Effector CD8-positive, alpha-beta T cell (primary cell): ENCODE measurements at places on chromosomes 11 and 22.

DNA sequence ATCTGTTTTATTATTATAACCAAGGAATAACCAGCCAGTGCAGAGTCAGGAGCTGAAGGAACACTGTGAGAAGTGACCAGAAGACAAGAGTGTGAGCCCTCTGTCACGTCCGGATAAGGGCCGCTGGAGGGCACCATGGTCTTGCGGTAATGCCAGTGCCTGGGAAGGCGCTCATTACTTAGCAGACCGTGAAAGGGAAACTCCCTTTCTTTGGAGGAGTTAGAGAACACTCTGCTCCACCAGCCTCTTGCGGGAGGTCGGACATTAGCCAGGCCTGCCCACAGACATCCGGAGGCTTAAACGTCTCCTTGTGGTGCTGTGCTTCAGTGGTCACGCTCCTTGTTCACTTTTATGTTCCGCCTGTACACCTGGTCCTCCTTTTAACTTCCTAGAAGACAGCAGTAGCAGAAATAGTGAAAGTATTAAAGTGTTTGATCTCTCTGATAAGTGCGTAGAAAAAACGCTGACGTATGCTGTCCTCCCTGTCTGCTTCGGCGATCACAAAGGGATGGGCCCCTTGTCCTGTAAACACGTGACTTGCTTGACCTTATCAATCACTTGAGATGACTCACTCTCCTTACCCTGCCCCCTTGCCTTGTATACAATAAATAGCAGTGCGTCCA lies 120.6 kb upstream of the LMO1 start:
- no peak for DNase-seq

DNA sequence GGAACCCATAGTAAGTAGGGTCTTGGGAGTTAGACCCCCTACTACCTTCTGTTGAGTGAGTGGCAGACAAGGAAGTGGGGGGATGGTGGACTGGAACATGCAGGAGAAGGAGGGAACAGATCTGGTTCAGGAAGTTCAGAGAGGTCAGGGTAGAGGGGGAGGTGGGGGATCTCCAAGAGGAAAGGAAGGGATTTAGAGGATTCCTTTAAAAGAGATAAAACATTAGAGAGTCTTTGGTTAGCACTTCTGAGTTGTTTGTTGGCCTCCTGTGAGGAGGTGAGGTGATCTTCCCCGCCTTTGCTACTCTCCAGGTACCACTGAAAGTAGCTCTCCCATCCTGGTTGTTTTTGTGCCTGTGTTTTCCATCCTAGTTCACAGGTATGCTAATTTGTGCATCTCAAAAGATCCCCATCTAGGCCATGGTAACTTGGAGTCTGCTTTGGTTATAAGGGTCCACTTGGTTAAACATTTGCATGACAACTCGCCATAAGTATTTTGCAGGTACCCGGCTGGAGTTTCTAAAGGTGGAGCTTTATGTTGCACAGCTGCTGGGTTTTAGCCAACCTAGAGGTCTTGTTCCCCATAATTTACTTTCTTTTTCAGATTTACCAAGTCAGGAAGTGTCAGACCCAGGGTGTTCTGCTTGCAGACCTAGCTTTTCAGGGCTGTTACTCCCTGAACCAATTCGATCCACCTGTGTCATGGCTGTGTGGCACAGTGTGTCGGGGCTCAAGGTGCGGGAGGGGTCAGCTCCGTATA lies 79.3 kb upstream of the SORL1 start:
- no peak for DNase-seq

DNA sequence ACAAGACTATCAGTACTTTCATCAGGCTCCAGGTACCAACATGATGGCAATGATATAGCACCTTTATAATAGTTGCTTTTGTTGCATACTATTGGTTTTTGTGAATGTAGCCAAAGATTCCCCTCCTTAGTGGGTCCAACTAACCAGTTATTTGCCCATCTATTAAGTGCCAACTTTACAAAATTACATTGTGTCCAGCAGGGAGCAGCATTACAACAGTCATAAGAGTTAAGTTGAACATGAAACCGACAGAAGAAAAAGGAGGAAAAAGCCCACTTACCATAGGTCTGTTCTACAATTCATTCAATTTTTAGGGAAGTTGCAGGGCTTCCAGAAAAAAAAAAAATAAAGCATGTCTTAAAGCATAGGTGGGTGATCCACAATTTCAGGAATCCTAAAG lies 21.6 kb downstream of the IMMP1L start:
- DNase-seq, result no peak

GRCh38 chr11:91869686-91870085 lies 354.9 kb upstream of the FAT3 start:
- DNase-seq, result no peak

- DNase-seq, result no peak
These were observed 71.0 kb downstream of the PACSIN2 start for GRCh38 chr22:42943981-42944380.

- DNase-seq, result no peak
These were observed 85.0 kb downstream of the CABIN1 start for GRCh38 chr22:24095826-24096757.

DNA sequence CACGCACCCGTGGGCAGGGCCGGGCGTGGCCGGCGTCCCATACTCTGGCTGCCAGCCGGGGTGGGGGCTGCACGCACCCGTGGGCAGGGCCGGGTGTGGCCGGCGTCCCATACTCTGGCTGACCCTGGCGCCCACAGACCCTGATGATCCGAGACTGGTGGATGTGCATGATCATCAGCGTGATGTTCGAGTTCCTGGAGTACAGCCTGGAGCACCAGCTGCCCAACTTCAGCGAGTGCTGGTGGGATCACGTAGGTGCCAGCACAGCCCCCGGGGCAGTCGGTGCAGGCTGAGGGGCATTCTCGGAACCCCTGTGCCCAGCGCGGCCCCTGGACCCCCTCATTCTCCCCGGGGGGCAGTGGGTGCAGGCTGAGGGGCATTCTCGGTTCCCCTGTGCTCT lies 19.0 kb downstream of the RNH1 start:
- no peak for DNase-seq

DNA sequence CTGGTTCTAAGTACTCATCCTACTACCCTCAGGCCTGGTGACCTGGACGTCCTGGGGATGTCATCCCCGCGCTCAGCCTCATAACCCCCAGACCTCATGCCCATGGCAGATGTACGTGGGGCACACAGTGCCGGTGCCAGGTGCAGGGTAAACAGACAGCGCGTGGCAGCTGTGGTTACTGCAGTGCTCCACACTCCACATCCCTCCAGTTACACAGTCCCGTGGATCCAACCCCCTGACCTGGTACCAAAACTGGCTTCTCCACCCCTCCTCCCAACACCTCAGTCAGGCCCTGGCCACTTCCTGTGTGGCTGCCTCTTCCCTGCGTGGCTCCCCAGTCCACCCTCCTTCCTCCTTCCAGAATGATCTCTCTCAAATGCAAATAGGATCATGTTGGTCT lies 95.2 kb downstream of the DSCAML1 start:
- DNase-seq, result no peak

DNA sequence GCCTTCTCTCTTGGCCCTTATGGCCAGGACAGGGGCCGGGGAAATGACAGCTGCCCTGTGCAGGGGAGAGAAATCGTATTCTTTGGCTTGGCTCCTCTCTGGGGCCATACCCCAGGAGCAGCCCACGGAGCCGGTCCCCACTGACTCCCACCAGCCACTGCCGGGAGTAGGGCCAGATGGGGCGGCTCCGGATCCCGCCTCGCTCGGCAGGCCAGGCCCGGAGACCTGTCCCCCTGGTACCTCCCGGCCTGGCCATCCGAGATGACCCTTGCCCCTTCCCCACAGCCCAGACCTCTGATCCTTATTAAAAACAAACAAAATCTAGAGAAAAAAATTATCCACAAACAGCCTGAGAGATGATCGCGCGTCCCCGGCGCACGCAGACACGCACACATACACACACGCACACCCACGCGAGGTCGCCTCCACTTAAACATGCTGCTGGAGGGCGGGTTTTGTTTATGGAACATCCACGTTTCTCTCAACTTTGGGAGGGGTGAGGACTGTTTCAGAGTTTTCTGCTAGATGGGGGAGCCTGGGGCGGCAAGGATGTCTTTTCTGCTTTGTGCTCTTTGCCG lies 59.1 kb downstream of the IGLL1 start:
- no peak for DNase-seq

DNA sequence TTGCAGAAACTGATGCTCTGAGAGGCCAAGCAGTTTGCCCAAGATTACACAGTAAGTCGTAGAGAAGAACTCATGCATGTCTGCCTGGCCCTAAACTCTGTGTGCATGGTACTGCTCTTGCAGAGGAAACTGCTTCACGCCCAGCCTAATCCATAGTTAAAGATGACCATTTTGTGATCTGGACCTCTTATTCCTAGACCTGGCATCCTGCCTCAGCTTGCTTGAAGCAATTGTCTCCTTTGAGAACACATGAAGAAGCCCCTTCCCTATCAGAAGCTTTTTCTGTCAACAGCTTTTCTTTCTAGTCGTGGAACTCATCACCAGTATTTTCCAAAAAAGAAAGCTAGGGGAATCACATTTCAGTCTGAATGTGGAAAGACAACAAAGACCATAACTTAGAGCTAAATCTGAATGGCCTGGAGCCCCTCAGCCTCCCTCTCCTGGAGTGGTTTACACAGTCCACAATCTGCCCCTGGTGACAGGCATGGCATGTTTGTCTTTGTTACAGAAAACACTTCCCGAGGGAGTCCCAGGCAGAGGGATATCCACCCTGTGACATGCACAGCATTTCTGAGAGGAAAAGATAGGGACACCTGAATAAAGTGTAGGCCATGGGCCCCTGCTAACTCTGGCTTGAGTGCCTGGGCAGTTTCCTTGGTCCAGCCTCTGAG lies 2.9 kb upstream of the FZD4 start:
- DNase-seq, result no peak

DNA sequence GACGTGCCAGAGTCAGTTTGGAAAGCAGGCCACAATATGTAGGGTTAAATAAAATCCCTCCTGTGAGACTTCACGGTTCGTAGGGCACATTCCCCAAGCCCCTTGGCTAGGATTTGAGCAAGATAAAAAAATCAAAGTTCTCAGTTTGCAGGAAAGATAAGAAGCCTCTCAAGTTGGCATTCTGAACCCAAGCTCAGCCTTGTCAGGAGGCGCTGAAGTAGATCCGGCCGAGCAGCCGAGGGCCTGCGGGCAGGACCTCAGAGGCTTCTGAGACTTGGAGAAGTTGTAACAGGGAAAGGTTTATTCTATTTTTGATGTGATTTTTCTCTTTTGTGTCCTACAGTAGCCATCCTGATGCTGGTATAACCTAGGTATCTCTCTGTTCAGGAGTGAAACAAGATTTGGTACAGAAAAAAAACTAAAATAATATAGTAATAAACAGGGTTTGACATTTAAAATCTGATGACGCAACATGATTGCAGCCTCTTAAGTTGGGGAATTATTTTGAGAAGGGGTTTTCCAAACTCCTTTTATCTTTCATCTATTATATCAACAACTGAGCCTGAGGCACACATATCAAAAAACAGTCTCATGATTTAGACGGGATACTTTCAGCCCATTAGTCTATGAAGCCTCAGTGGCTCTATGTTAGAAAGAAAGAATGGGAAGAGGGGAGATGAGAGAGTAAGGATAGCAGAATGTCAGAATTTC lies 10.1 kb downstream of the PATE2 start:
- DNase-seq, result no peak

- DNase-seq, result peak; percentile 48
These were observed 1.9 kb downstream of the NEAT1 start for GRCh38 chr11:65424205-65425104.

- no peak for DNase-seq
These were observed 34.3 kb downstream of the TSPAN18 start for GRCh38 chr11:44760917-44761550.

DNA sequence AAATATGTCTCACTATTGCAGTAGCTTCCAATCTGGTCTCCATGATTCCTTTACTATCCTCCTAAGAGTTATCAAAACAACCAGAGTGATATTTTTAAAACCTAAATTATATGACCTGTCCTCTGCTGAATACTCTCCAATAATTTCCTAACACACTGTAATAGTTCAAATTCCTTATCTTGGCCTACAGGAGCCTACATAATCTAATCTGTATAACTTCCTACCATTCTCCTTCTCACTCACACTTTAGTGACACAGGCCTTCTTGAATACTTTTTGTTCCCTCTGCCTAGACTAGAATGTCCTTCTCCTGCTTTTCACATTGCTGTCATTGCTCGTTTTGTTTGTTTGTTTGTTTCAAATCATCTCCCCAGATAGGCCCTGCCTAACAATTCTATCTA lies 9.4 kb downstream of the FHIP1B start:
- DNase-seq, result no peak

DNA sequence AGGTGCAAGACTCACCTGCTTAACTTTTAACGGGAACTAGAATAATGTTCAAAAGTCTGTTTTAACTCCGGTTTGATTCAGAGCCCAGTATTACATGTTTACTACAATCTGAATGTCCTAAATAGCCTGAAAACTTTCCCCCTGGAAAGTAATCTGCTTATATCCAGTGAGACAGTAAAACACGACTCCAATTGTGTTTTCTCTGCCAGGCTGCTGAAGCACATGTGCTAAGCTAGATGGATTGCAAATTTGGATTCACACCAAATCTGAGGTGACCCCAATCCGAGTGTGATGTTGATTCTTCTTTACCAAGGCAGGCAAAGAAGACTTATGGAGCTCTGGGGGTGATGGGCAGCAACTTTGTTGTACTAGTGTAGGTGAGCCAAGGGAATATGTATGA lies 158.7 kb upstream of the PDGFD start:
- DNase-seq, result no peak

DNA sequence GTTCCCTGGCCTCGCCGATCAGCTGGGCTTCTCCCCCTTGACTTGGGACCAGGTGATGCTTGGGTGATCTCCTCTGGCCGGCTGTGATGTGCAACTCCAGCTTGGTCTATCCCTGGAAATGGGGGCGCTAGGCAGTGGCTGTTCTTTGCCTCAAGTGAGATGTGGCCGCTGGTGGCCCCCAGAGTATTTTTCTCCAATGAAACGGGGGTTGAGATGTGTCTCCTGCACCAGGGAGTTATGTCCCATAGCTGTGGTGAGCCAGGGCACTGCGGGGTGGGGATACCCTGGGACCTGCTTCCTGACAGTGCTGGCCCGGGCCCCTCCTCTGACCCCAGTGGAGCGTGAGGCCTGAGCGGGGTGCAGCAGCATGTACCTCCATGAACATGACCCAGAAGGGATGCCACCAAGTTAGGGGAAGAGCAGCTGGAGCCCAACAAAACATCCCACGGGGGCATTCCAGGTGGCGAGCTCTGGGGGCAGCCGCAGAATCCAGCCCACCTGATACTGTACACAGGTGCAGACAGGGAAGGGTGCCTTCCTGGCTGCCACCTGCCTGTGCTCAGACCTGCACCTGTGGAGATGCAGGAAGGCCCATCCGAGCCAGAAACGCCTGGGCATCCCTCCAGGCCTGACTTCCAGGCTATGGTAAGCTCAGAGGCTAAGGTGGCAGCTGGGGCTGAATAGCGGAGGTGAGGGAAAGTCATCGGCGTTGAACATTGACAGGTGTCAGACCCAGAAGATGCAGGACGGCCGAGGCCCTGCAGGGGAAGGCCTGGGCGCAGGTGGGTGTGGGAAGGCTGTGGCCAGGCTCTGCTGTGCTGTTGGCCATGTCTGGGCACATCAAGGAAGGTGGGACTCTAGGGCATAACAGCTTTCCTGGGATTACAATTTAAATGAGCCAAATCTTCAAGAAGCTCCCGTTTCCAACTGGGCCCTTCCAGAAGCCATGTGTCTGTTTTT lies 97.3 kb downstream of the CTTN start:
- DNase-seq, result no peak
